ENCODE measurements at places on chromosomes 7 and 10.

DNA sequence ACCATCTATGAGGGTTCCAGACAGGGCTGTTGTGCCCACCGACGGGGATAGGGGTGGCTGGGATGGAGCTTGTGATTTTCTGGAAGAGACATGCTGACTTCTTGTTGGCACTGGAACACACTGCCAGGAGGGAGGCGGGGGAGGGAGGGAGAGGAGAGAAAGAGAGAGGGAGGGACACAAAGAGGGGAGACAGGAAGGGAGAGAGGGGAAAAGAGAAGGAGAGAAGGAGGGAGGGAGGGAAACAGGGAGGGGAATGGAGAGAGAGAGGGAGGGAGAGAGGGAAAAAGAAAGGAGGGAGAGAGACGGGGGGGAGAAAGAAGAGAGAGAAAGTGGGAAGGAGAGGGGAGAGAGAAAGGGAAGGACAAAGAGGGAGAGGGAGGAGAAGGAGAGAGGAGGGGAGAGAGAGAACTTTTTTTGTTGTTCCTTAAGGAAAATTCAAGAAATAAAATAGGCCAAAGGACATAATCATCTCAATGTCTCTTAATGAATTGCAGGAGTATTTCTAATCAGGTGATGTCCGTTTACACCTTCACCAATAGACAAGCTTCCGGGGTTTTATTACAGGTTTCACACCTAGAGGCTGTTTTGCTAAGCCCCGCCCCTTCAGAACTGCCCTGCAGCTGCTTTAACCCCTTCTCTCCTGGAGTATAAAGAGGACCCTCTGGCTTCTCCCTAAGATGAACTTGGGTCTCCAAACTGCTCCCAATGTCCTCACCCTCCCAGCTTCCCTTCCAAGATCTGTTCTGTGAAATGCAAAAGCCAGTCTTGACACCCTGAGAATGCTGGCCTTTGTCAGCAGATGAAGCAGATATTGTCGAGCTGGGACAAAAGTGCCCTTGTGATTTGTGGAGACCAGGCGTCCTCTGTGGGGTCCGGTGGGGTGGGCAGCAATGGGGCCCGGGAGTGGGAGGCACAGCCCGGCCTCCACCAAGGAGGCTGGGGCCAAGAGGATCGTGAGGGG lies 82.0 kb upstream of the GTF2IRD1 start:
- DNase-seq = no peak

GRCh38 chr10:71213127-71213621 lies 804 bp downstream of the UNC5B start:
- peak; percentile 35 for DNase-seq

GRCh38 chr10:132971448-132972148 lies 29.2 kb upstream of the CFAP46 start:
- no peak for DNase-seq

- DNase-seq = no peak
Observed at GRCh38 chr10:36170943-36171501, 528.9 kb upstream of the FZD8 start.

- no peak for DNase-seq
Observed at GRCh38 chr7:155291045-155291530, 6.6 kb upstream of the INSIG1 start.

- DNase-seq = no peak
Observed at GRCh38 chr7:118186501-118186900, 2.5 kb downstream of the LSM8 start.

- DNase-seq = no peak
Observed at GRCh38 chr7:55436457-55436856, 71.3 kb downstream of the LANCL2 start.

GRCh38 chr7:72281308-72281707 lies 130.8 kb downstream of the CALN1 start:
- no peak for DNase-seq

DNA sequence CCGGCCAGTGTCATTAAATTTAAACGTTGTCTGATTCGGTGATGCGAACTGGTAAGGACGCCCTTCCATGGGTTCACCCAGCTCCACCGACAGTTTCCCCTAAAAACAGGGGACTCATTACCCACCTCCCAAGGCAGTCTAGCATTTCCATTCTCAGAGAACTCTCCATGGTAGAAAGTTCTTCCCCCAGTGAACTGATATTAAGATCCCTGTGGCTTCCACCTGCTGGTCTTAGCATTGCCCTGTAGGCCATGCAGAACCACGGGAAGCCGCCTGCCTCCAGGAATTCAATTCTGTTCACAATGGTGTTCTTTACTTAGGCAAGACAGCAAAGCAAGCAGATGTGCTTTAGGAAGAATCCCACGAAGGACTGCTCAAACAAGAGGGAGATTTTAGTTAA lies 128.9 kb upstream of the NANOS1 start:
- DNase-seq = no peak

DNA sequence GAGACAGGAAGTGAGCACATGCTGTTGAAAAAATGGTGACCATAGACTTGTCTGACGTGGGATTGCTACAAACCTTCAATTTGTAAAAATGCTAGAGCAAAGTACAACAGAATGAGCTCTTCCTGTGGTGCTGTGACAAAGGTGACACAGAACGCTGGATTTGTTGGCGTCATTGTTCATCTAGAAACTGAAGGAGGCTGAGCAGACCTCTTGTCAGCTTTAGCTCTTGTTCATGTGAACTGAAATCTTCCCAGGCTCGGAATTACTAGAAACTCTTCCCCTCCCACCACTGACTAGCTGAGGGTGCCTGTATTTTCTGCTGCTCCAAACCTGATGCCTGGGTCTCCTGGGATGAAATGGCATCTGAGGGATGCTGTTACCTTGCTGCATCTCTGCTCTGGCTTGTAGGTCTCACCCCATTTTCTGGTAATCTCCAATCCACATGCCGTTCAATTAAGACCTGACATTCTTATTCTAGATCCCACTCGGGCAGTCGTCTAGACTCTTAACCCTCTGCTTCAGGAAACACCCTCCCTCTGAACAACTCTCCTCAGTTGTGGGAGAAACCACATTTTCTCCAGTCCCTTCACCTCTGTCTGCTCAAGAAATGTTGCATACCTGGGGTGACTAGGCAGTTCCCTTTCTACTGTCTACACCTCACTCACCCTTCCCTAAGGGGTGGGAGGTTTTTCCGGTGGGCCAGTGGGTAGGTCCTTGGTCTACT lies 349.3 kb downstream of the CXCL12 start:
- no peak for DNase-seq

GRCh38 chr10:131920151-131920550 lies 19.3 kb downstream of the PPP2R2D start:
- DNase-seq = no peak

DNA sequence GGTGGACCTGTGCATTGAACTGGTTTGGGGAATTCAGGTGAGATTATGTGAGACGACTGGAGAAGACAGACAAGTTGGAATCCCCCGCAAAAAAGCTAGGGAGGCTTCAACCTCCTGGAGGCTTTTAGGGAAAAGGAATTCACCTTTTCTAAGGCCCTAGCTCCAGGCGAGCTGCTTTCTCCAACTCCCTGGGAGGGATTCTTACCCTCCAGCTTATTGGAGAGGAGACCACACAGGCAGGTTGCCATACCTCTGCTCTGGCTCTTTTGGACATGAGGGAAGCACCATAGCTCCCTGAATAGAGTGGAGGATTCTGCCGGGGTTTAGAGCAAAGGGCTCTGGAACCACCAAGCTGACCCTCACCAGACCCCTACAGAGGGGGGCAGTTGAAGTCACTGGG lies 213.8 kb downstream of the MLLT10 start:
- no peak for DNase-seq

DNA sequence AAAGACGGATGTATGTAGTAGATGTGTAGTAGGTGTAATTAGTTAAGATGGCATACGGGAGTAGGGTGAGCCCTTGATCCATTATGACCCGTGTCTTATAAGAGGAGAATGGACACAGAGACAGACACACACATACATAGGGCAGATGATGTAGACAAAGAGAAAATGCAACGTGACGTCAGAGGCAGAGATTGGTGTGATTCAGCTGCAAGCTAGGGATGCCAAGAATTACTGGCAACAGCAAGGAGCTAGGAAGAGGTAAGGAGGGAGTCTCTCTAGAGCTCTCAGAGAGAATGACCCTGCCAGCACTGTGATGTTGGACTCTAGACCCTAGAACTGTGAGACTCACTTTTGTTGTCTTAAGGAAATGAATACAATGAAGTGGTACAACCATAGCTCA lies 247.0 kb upstream of the HABP2 start:
- DNase-seq = no peak

- no peak for DNase-seq
Observed at GRCh38 chr10:13457958-13458686, 70.7 kb downstream of the BEND7 start.

DNA sequence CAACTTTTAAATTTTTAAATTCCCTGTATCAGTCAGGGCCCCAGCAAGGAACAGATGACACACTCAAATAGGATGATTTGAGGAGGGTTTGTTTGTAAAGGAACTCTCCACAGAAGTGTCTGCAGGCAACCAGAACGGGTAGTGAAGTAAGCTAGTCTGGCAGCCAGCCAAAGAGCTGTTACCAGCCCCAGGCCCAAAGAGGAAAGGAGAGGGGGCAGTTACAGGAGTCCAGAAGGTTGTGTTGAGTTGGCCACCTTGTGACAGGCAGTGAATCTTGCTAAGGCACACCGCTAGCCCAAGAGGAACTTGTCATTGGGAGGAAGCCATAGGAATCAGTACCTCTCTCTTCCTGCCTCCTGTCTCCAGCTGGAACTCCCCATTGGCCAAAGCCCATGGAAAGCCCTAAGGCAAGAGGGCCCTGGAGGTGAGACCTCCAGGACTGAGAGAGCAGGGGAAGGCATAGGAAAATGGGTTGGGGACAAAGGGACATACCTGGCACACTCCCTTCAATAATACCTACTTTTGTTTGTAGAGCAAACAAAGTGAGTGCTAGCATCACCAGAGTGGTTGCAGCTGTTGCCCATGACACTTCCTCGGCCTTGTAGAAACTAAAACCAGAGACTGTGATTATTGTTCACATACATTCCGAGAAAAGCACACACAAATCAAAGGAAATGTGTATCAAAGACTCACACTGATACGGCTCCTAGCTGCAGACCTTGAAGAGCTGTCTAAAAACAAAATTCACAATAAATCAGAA lies 25.4 kb upstream of the GATAD1 start:
- DNase-seq = no peak

- peak; percentile 81 for DNase-seq
Observed at GRCh38 chr10:79027147-79028055, 41.4 kb upstream of the ZMIZ1 start.

GRCh38 chr10:27391325-27391724 lies 112.8 kb upstream of the RAB18 start:
- DNase-seq = no peak

GRCh38 chr10:109427411-109427810 lies 495.9 kb downstream of the XPNPEP1 start:
- no peak for DNase-seq

GRCh38 chr10:129533281-129533680 lies 66.2 kb downstream of the MGMT start:
- no peak for DNase-seq

- no peak for DNase-seq
Observed at GRCh38 chr10:3115685-3116084, 48.3 kb downstream of the PFKP start.

DNA sequence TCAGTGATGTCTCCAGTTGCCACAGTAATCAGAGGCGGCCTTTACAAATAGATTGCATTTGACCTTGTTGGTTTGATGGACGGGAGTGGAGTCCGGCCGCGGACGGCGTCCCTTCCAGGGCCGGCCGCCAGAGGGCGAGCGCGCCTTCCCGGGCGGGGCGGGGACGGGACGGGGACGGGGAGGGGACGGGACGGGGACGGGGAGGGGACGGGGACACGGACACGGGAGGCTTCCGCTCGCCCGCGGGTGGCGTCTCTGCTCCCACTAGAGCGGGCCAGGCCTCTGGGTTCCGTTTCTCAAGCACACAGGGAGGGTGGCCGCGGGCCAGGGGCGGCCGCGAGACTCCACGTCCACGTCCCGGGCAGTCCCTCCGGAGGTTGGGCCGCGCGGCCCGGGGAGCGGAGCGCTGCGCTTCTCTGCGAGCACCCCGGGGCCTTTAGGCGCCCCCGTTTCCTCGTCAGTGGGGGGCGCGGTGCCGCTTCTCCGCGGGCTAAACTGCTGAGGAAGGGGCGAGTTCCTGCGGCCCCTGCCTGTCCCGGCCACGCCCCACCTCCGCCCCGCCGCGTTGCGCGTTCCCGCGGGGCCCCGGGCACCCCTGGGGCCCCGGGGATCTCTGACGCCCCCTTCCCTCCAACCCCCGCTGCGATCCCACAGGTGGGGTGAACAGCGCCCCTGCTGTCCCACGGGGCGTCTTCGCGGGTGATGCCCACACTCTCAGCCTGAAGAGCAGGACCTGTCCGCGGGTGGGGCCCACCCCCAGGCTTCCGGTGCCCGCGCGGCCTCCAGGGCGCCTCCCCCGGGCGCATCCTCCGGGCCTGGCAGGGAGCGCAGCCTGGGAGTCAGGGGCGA lies 84.2 kb upstream of the MKI67 start:
- DNase-seq = peak; percentile 74

DNA sequence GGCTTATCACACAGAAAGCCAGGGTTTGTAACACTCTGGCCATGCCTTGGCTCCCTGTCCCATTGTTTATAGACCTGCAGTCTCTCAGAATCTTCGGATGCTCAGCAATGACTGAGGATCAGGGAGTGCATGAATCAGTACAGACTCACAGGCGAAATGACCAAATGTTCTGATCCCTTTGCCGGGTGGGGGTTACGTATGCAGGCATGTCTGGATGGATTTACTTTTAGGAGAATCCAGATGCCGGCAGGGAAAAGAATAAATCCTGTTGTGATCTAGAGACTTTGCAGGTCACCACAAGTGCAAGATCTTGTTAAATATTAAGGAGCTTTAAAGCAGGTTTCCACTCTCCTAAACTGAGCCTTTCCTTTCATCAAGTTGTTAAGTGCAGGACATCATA lies 149.5 kb downstream of the SFMBT2 start:
- DNase-seq = no peak

- no peak for DNase-seq
Observed at GRCh38 chr10:103812004-103812403, 43.4 kb downstream of the SH3PXD2A start.

GRCh38 chr10:35998026-35998425 lies 355.9 kb upstream of the FZD8 start:
- DNase-seq = no peak

DNA sequence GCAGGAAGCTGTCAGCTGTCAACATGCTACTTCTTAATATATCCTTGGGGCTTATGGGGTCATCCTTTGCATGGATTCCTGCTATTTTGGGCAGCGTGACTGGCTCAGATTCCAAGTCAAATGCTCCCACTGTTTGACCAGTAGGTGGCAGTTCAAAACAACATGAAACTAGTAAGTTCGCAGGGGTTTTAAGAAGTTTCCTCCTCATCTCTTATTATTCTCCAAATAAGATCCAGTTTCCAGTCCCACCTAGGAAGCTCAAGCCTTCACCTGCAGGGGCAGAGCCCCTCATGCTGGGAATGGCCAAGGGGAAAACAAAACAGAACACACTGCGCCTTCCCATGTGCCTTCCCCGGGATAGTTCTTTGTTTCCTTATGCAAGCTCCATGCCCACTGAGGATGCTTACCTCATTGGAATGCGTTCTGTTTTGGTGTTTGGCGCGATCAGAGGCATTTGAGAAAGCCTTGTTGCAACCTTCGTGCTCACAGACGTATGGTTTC lies 259.8 kb downstream of the GLI3 start:
- DNase-seq = no peak

Data from CD8-positive, alpha-beta T cell (primary cell).